Fibroblast of villous mesenchyme (primary cell): ENCODE measurements at places on chromosomes 6 and 20. TPM values are rescaled to one million over a fixed set of nuclear protein-coding genes. Genes with fewer than 3 reads are reported as not detected.

The HLA-DMB gene
- total RNA-seq: 1.7 TPM in 1 of 2 replicates, not detected in the other

- no peak for DNase-seq
Measured at GRCh38 chr20:4682682-4683081, 39.0 kb upstream of the PRND start.

DNA sequence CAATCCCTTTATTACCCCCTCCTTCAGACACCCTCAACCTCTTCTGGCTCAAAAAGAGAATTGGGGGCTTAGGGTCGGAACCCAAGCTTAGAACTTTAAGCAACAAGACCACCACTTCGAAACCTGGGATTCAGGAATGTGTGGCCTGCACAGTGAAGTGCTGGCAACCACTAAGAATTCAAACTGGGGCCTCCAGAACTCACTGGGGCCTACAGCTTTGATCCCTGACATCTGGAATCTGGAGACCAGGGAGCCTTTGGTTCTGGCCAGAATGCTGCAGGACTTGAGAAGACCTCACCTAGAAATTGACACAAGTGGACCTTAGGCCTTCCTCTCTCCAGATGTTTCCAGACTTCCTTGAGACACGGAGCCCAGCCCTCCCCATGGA lies 2.2 kb downstream of the TNF start:
- DNase-seq: no peak

DNA sequence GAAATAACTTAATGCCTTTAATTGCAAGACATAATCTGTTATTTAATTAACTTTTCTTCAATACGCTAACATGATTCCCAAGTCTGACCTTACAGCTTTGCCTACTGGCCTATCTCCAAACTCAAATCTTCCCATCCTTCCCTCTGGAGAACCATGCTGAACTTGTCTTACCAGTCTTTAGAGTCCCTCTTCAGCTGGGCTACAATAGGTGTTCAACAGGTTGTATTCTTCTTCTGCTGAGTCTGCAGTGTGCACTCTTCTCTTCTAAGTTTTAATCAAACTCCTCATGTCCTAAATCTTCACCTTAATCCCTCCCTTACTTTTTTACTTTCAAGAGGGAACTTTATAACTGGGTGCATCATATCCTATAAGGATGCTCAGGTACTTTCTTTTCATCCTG lies 75.5 kb upstream of the TINAG start:
- DNase-seq: no peak

The ERVFRD-1 gene
- total RNA-seq: not detected in 2 replicates

DNA sequence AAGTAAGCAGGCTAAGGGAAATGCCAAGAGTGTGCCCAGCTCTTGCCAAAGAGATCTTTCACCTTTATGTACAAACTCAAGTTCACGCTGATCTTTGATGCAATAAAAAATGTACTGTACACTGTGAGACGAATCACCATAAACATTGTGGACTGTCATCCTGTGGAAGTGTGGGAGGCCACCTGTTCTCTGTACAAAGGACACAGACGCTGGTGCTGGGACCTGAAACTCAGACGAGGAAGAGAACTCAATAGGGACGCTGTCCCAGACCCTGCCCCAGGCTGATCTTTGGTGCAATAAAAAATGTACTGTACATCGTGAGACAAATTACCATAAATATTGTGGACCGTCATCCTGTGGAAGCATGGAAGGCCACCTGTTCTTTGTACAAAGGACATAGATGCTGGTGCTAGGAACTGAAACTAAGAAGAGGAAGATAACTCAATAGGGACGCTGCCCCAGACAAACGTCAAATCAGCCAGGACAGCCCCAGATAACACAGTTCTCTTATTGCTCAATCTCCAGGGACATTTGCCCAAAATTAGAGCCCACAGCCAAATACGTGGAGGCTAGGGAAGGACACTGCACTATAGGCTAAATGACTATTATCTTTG lies 312.7 kb upstream of the SGK1 start:
- no peak for DNase-seq

DNA sequence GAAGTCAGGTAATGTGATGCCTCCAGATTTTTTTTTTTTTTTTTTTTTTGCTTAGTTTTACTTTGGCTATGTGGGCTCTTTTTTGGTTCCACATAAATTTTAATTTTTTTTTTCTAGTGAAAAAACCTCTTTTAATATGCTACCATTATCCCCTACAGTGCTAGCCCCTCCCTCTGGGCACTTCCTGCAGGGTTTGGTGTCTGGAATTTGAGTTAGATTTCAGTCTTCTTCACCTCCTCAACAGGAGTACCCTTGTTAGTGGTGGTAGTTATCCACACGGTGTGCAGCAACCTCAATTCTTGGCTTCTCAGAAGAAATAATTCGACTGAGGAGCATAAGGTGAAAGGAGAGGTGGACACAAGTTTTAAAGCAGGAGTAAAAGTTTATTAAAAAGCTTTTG lies 128.8 kb upstream of the SYNCRIP start:
- DNase-seq: no peak

The ZDHHC14 gene
- total RNA-seq: 2.6 and 4.3 TPM in 2 replicates

DNA sequence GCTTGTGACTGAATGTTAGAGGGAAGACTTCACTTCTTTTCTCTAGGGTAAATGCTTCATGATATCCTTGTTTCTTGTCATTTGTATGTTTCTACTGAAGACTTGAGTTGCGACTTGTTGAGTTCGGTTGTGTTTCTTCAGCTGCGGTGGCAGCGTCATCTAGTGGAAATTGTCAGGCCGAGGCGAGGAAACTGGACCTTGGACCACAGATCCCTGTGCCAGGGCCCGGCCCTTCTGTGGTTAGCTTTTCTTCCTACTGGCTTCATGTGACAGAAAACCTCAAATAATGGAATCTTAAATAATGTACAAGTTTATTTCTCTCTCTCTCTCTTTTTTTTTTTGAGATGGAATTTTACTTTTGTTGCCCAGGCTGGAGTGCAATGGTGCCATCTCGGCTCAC lies 12.4 kb downstream of the MTHFD1L start:
- DNase-seq: no peak

DNA sequence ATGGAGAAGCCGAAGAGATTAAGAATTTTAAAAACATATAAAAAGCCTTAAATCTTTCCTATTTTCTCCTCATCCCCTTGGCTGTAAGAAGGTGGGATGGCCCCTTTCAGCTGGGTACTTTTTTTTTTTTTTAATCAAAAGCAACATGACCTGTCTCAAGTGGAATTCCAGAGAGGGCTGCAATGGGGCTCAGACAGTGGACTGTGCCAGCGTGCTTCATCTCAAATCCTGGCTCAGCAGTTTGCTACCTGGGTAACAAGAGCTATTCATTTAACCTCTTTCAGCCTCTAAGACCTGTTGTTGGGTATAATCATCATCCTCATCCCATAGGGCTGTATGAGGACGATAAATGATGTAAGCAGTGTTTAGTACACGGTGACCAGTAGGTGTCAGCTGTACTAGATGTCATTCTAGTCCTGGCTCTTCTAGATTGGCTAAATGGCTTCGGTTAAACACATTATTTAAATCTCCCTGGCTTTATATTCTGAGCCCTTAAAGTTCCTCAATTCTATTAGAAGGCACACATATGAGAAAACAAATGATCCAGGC lies 6.9 kb upstream of the PPP1R3G start:
- DNase-seq: peak; percentile 16

The MEI4 gene
- under 0.01 TPM in 1 of 2 replicates, not detected in the other for total RNA-seq

- DNase-seq: peak; percentile 42
Measured at GRCh38 chr6:24321538-24322162, 36.2 kb downstream of the DCDC2 start.

The BIRC7 gene
- 0.32 TPM in 1 of 2 replicates, not detected in the other for total RNA-seq

DNA sequence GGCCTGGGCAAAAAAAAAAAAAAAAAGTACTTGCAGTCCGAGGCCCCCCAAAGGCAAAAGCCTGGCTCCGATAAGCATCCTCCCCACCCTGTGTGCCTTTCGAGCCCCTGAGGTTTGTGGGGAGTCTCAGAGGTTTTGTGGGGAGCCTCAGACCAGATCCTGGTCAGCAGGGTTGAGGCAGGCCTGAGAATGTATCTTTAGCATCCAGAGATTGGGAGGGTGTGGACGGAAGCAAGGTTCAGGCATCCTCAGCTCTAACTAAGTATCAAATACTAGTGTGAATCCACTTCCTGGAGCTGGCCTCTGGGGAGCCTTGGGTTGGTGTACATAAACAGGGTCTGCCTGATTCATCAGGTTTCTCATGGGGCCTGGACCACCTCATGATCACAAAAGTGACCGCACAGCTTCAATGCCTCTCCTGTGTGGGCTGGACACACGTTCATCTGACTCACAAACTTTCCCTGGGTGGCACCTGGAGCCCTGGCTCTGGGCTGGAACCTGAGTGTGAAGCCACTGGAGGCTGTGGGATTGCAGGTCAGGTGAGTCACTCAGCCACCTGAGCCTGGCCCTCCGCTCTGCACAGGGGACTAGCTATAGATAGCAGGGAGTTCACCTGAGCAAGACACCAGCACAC lies 24.4 kb downstream of the PCMTD2 start:
- DNase-seq: no peak

GRCh38 chr6:111524735-111525134 lies 41.7 kb upstream of the REV3L start:
- no peak for DNase-seq

The CLPSL2 gene
- not detected in 2 replicates for total RNA-seq

- no peak for DNase-seq
Measured at GRCh38 chr6:36688063-36688738, 9.4 kb upstream of the RAB44 start.

DNA sequence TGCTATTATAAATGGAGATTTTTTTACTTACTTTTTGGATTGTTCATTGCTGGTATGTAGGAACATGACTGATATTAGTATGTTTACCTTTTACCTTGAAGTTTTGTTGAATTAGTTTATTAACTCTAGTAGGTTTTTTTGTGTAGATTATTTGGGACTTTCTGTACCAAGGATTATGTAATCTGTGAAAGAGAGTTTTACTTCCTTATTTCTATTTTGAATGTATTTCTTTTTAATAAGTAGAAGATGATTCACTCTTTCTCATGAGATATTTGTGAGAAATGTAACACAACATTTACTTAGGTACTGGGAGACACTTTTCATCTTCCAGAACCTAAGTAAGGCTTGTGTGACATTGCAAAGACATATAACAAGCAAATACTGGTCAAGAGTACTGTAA lies 473.9 kb upstream of the HS3ST5 start:
- no peak for DNase-seq

The PBOV1 gene
- not detected in 2 replicates for total RNA-seq

The VNN1 gene
- total RNA-seq: under 0.01 TPM in 2 replicates

The SMIM26 gene
- total RNA-seq: 44.0 and 57.3 TPM in 2 replicates

GRCh38 chr6:88869263-88870020 lies 94.0 kb downstream of the RNGTT start:
- peak; percentile 81 for DNase-seq

DNA sequence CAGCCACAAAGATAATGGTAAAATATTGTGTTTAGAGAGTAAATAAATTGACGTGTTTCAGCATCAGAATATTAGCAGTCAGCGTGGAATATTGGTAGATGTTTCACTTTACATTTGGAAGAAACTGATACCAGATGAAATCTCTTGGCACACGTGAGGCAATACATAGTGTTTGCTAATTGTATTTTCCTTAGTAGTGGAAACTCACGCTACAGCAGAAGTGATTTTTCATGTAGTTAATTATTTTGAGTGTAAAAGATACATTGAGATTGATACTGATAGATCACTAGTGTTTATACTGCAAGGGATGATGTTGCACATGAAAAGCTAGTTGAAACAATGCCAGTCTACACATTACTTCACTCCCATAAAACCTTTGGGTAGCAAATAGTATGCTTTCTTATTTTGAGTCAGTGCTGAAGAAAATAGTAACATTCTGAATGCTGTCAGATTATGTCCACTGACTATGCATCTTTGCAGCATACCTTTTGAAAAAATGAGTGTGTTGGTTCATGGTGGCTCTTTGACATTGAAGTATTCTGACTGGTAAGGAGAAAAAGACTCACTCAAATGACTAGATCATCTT lies 59.3 kb downstream of the CD2AP start:
- DNase-seq: no peak

The PACRG gene
- total RNA-seq: under 0.01 and 0.97 TPM in 2 replicates

- no peak for DNase-seq
Measured at GRCh38 chr20:57922706-57923105, 212.9 kb upstream of the PMEPA1 start.

- no peak for DNase-seq
Measured at GRCh38 chr6:118356686-118357085, 191.4 kb upstream of the PLN start.

GRCh38 chr6:7042056-7042653 lies 65.6 kb upstream of the RREB1 start:
- no peak for DNase-seq

- no peak for DNase-seq
Measured at GRCh38 chr6:166343150-166343487, 774 bp upstream of the SFT2D1 start.

GRCh38 chr6:150687508-150687907 lies 87.8 kb downstream of the PLEKHG1 start:
- no peak for DNase-seq

DNA sequence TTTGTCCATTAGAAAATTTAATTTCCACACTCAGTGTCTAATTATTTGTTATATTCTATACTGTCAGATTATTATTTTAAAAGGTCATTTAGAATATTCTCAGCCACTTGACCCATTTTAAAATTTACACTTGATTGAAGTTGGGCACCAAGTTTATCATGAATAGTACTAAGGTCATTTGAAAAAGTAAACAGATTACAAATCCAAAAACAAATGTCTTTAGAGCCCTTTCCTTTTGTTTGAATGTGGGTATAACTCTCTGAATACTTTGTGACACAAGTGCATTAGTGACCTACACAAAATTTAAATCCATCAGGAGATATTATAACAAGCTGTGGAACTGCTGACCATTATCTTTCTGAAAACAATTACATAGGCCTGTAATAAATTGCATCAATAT lies 11.3 kb downstream of the HIVEP2 start:
- DNase-seq: no peak

- peak; percentile 93 for DNase-seq
Measured at GRCh38 chr6:133707456-133707855, 181.5 kb upstream of the TCF21 start.

DNA sequence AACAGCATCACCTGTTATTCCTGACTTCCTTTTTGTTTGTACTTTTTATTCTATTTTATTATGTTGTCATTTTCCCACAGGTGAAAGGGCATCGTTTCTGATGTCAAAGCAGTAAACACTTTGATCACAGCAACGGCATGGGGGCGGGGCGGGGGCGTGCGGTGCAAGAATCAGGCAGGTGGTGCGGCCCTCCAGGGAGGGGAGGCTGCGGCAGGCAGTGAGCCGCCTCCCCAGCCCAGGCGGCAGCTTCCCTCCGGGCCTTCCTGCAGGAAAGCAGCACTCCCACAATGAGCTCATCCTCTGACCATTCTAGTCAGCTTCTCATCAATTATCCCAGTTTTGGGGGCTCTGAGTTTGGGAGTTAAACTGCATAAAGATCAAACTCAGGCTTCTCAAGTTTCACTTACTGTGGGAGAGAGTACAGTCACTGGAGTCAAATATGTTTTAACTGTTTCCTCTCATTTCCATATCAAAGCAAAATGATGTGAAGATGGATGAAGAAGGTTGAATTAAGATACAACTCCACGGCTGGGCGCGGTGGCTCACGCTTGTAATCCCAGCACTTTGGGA lies 608.4 kb upstream of the AGPAT4 start:
- DNase-seq: no peak

DNA sequence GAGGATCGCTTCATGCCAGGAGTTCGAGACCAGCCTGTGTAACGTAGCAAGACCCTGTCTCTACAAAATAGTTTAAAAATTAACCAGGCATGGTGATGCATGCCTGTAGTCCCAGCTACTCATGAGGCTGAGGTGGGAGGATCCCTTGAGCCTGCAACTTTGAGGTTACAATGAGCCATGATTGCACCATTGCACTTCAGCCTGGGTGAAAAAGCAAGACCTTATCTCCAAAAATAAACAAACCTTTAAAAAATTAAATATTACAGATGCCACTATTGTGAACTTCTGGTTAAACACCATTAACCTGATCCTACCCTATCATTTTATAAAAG lies 116.8 kb downstream of the ARHGAP18 start:
- DNase-seq: peak; percentile 86
